ENCODE measurements at places on chromosomes 11 and 22.
A peak's percentile ranks its signal among the peaks of the same experiment; 100 is the strongest.

DNA sequence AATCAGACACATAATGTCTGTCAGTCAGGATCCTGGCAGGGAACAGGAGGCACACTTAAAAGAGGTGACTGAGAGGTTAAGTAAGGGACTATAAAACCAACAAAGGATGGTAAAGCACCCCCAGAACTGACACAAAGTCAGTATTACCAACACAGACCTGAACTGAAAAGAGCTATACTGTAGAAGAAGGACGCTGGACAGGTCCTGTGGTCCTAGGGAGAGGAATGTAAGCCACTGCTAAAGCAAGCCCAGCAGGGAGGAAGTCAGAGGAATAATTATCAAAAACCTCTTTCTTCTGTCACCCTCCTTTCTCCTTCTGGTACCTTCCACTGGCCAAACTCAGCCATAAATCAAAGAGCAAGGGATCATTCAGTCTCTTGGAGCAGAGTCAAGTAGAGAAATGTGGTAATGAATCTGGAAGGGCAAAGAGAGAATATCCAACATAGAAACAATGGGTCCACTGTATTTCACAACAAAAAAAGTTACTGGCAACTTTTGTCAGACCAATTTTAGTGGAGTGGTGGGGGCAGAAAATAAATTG lies 33.4 kb upstream of the ANGPTL5 start:
- H3K27ac ChIP-seq = no peak overlapping the region
- DNase-seq = no peak
- H3K4me3 ChIP-seq = no peak overlapping the region
- no peaks in the 10 kb centered on the region for H3K4me1 ChIP-seq

DNA sequence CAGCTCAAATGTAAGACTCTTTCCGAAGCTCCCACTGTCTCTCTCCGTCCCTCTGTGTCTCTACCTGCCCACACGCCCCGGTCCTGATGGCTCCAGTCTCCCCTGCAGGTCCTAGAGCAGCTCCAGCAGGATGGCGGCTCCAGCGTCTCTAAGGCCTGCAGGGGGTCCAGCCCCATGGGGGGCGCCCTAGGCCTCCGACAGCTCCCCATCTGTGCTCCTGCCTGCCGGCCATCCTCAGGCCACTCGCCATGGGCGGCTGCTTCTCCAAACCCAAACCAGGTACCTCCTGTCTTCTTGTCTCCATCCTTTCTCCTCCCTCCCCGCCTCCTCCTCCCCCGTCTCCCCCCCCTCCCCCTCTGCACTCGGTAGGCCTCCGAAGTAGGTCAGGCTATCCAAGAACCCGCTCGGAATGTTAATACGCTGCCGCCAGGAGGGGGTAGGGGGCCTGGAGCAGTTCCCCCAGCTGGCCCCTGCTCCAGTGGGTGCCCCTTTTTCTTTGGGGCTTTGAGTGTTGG lies 699 bp downstream of the AIFM3 start:
- H3K4me1 ChIP-seq = no peaks in the 10 kb centered on the region
- DNase-seq = no peak
- peaks cover 5% of the 10 kb centered on the region for H3K27me3 ChIP-seq
- H3K4me3 ChIP-seq = no peak overlapping the region

DNA sequence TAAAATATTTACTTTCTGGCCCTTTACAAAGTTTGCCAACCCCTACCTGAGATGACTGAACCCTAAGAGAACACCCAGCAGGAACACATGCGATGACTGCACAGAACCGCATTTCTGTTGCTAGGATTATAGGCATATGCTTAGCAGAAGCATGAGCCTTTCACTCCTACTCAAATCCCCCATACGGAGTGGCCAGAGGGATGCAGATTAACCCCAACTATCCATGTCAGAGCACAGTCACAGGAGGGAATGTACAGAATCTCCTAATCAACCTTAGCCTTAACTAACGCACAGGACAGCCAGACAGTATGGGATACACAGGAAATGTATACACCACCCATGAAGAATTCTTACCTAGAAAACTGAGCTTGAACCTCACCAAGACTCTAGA lies 6.2 kb downstream of the HPS4 start:
- no peak for DNase-seq
- H3K36me3 ChIP-seq = peaks cover 44% of the 10 kb centered on the region
- no peak overlapping the region for H3K27ac ChIP-seq
- H3K4me3 ChIP-seq = no peak overlapping the region
- H3K4me1 ChIP-seq = peaks cover 12% of the 10 kb centered on the region
- no peaks in the 10 kb centered on the region for H3K27me3 ChIP-seq

DNA sequence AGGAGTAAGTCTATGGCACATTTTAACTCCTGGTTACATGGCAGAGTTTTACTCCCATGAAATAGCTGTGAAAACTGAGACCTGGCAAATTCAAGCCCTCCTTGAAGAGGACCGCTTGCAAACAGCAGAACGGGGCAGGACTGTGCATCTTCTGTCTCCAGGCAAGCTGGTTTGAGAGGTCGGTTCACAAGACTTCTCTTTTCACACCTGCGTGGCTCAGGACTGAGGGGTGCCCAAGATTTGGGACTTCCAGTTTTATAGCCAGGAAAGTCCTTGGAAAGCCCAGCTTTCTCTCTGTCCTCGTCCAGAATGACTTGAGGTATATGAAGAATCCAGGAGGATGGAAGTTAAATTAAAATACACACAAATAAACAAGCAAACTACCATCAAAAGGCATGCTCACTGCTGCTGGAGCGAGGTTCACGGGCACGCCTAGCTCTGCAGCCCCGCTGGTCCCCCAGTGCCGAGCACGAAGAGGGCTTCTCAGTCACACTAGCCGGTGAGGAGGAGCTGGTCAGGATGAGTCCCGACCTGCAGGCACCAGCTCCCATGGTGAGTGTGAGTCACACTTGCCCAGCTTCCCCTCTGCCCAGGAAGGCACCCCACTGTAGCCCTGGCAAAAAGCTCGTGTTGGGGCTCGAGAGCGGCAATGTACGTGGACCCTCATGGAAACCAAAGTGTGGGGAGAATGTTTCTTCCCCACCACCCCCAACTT lies 1382.4 kb downstream of the BRD1 start:
- no peak overlapping the region for H3K4me3 ChIP-seq
- H3K4me1 ChIP-seq = no peaks in the 10 kb centered on the region
- H3K27me3 ChIP-seq = no peaks in the 10 kb centered on the region
- no peaks in the 10 kb centered on the region for H3K36me3 ChIP-seq
- H3K27ac ChIP-seq = no peak overlapping the region

DNA sequence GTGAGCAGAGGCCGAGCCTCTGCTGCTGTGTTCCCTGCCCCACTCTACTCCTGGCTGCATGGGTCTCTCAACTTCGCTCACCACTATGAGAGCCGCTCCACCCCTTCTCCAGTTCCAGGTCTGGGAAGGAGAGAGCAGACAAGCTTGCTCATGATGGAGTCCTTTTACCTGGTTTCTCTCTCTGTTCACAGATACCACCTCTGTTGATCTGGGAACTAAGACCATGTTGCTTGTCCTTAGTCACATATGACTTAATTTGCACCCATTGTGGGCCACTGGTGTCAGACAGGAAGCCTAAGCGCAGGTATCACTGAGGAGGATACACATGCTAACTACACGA lies 26.8 kb downstream of the MCM5 start:
- no peaks in the 10 kb centered on the region for H3K27me3 ChIP-seq
- H3K27ac ChIP-seq = no peak overlapping the region
- H3K36me3 ChIP-seq = no peaks in the 10 kb centered on the region
- DNase-seq = no peak

GRCh38 chr22:37237371-37238268 lies 6.4 kb downstream of the RAC2 start:
- no peak for DNase-seq
- H3K27ac ChIP-seq = peak overlapping the region; percentile 90
- peaks cover 91% of the 10 kb centered on the region for H3K27me3 ChIP-seq

- H3K27me3 ChIP-seq = no peaks in the 10 kb centered on the region
- H3K36me3 ChIP-seq = peaks cover 29% of the 10 kb centered on the region
- no peak overlapping the region for H3K4me3 ChIP-seq
Measured at GRCh38 chr11:45212566-45213315, 66.3 kb downstream of the PRDM11 start.

DNA sequence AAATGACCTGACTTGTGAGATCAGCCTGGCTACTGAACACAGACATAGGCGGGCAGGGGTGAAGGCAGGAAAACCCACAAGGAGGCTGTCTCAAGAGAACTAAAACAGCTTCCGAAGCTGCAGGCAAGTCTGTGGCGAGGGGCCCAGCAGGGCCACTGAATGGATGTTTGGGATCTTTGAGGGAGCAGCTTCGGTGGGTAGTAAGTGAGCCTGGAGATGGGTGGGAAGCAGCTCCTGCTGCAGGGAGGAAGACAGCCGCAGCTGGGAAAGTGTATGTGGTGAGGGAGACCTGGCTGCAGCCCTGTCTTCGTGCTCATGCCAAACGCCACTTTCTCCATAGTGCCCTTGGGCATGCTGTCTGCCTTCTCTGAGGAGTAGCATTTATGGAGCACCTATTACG lies 3.4 kb downstream of the CCDC86 start:
- no peaks in the 10 kb centered on the region for H3K36me3 ChIP-seq
- no peak overlapping the region for H3K4me3 ChIP-seq
- no peak for DNase-seq
- H3K4me1 ChIP-seq = peaks cover 47% of the 10 kb centered on the region
- H3K27me3 ChIP-seq = no peaks in the 10 kb centered on the region
- H3K27ac ChIP-seq = no peak overlapping the region

DNA sequence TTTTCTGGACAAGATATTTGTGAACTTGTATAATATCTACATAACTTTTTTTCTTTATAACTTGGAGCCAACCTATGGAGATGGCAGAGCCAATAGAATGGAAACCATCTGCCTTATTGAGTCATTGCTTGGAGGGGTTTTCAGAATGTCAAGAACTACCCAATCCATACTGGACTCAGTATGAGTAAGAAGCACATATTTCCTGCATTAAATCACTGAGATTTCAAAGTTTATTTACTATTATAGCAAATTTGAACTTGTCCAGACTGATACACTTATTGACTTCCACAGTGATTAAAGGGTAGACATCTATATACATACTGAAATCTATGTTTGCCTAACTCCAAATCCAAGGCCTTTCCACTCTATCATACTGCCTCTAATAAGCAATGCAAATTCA lies 704.0 kb downstream of the KCNA4 start:
- H3K27me3 ChIP-seq = no peaks in the 10 kb centered on the region
- no peak for DNase-seq
- no peak overlapping the region for H3K4me3 ChIP-seq
- no peaks in the 10 kb centered on the region for H3K4me1 ChIP-seq
- no peak overlapping the region for H3K27ac ChIP-seq

DNA sequence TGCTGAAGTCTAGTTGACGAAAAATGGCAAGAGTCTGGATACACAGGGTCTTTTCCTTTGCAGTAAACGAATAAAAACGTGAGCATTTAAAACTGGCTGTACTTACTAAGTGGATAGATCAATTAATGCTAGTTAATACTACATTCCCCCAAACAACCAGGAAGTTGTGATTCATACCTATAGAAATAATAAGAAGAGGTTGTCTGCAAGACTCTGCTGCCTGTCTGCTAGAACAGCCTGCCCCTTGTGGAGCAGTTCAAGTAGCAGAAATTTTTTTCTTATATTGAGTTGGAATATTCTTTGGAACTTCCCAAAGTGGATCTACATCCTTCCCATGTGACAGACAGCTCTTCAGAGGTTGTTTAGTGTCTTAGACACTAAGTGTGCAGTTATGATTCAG lies 86.8 kb downstream of the TEAD1 start:
- H3K27ac ChIP-seq = no peak overlapping the region
- no peaks in the 10 kb centered on the region for H3K36me3 ChIP-seq
- H3K4me1 ChIP-seq = no peaks in the 10 kb centered on the region
- H3K4me3 ChIP-seq = no peak overlapping the region

All from left lung (tissue), 14 donors.